ENCODE measurements at places on chromosomes 5 and 9.

DNA sequence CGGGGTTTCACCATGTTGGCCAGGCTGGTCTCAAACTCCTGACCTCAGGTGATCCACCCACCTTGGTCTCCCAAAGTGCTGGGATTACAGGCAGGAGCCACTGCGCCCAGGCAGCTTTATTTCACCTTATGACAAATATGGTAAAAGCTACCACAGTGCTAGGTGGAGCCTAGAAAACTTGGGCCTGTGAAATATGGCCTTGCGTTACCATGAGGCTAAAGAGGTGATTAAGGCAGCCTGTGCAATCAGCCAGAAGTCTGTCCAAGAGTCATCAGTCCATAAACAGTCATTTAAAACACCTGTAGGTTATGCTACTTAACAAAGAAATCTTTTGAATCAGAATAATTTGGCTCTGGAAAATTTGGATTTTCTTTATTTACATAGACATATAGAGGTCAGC is 114.8 kb upstream of the ANKH start:
- no peak for DNase-seq

DNA sequence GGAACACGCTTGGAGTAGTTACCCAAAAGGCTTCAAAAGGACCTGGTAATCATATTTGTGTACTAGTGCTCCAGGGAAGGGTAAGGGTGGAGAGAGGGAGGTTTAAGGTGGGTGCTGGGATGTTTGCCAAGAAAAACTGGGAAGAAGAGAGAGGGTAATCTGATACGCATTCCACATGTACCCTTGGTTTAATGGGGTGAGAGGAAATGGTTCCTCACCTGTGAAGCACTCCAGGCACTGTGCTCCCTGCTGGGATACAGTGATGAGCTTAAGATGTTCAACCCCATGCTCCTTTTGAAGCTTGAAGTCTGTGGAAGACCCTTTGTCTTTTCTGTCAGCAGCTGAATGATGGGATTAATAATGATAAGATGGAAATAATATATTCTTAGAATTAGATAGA is 98.4 kb downstream of the COX7C start:
- DNase-seq: no peak

DNA sequence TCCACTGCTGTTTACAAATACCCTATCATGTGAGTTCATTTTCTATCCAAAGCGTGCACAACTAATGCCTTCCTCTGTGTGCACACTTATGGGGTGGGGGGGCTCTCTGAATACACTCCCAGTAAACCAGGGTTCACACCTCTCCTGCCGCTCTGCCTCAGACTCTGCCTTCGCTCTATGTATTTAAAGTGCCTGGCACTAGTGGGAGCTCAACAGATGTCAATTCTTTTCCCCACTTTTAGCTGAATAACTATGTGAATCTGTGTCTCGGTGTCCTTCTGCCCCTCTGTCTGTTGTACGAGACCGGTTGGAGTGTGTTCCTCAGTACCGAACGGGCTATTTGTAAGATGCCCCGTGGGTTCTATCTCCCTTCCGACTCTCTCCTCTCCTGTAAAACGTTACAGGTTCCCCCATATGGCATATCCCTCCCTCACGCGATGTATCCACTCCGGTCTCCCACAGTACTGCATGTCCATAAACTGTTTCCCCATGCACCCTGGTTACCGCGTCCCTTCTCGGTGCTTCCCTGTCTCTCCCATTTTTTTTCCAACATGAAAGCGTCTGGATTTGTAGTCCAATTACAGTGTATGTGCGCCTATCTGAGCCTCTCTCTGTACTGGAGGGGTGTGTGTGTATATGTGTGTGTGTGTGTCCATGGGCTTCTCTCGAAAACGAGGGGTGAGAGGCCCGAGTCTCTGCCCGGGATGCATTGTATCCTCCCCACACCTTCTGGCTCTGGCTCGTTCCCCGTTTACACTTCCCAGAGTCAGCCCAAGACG is 1.6 kb downstream of the ELL2 start:
- DNase-seq: no peak

DNA sequence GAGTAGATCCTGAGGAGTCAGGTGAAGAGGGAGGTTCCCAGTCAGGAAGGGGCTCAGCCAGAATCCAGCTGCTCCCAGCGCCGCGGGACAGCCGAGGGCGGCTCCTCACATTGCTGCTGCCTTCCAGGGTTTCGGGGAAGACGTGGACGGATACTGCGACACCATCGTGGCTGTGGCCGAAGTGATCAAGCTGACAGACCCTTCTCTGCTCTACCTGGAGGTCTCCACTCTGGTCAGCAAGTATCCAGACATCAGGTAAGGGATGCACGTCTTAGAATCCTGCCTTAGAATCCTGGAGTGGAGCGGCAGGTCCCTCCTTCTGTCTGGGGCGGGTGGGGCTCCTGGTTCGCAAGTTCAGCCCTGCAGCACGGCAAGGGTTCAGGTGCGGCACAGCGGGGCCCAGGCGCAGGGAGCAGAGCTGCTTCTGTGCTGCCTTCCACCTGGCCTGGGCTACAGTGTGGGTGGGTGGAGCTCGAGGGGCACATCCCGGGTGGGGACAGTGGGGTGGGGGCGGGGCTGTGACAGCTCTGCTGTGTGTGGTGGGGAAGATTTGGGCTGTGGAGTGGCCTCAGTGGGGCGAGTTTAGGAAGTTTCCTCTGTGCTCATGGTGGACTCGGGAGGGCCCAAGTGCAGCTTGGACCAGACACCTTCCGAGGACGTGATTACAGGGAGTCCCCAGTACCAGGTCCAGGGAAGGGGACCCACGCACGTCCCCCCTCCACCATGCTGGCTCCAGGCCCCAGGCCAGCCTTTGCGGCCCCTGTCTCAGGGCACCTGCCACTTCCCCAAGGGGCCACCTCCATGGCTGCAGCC is 22.8 kb downstream of the EXOC3 start:
- DNase-seq: no peak

- no peak for DNase-seq
Measured at GRCh38 chr5:178212241-178213002, 8.1 kb downstream of the HNRNPAB start.

- DNase-seq: no peak
Measured at GRCh38 chr5:90477621-90478215, 3.1 kb downstream of the POLR3G start.

- no peak for DNase-seq
Measured at GRCh38 chr5:177528631-177529030, 11.9 kb upstream of the DDX41 start.

DNA sequence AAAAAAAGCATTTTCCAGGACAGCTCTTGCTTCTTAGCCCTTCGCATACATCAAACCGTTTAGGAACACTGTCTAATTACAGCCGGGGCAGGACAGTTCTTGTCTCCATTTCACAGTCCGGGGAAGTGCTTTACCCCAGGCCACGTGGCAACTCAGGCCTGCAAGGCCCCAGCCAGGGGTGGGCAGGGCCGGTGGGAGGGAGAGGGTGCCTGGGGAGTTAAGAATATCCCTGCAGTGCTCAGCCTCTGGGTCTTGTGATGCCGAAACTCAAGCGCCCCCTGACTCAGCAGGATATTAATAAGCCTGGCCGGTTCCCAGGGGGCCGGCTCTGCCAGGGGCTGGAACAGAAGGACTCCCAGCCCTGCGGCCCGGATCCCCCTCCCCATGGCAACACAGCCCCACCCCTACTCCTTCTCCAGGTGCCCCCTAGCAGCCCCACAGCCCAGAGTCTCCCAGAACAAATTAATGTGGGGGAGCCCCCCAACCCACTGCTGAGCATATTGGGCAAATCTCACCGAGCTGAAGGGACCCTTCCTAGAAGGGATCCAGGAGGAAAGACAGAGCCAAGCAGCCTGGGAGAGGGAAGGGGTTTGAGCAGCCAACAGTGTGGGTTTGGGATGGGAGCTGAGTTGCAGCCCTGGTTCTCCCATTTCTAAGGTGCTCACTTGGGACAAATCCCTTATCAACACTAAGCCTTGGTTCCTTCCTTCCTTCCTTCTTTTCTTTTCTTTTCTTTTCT is 45.3 kb downstream of the PLPP7 start:
- no peak for DNase-seq

- DNase-seq: no peak
Measured at GRCh38 chr5:6774721-6775204, 61.5 kb downstream of the TENT4A start.

- no peak for DNase-seq
Measured at GRCh38 chr5:78992146-78992545, 7.0 kb upstream of the ARSB start.

Measured in effector memory CD4-positive, alpha-beta T cell (primary cell).